ENCODE measurements at places on chromosomes 7 and 10.

DNA sequence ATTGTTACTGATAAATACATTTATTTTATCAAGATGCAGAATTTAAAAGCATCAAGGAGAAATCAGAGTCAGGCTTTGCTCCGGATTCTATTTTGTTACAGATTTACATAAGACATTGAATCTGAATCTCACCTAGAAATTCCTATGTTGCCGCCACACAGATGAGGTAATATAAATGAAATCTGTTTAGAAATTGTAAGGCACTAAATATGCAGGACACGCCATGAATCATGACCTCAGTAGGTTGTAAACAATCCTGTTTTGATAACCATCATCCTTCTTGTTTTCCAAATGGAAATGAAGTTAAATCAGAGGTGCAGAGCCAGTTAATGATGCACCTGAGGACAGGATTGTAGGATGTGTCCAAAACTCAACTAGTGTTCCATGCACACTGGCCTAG lies 778.0 kb downstream of the MAGI2 start:
- DNase-seq = no peak

- no peak for DNase-seq
Measured at GRCh38 chr10:79299397-79300241, 47.6 kb upstream of the PPIF start.

- no peak for DNase-seq
Measured at GRCh38 chr10:43268491-43268890, 1.6 kb upstream of the RASGEF1A start.

- DNase-seq = peak; percentile 73
Measured at GRCh38 chr7:12719981-12720865, 32.8 kb downstream of the ARL4A start.

GRCh38 chr10:131928248-131929095 lies 27.7 kb downstream of the PPP2R2D start:
- peak; percentile 83 for DNase-seq

DNA sequence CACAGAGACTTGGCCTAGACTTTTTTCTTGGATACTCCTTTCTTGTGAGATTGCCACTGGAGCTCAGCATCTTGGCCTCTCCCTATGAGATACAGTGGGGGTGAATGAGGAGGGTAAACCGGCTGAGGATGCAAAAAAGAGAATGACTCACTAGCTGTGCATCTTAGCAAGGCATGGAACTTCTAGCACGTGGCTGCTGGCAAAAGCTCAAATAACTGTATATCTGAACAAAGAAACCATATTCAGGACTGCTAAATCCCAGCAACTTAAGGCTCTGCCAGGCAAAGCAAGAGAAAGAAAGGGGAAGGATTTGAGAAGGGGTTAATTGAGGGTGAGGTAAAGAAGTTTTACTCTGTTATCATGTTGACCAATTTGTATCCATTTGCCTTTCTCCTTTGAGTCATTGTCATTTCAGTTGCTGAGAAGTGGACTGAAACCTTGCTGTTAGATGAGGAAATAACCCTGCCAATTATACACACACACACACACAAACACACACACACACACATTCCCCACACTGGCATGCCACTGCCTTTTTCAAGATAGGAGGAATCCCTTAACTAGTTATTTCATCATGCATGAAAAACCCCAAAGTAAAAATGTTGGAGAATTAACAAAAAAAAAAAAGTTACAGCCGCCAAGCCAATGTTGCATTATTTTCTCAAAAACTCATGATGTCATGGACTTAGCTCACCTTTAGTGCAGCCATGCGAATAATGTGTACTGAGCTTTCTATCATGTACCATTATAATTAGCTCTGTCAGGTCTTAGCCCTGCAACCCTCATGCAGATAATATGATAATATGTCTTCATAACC lies 997.3 kb downstream of the LRMDA start:
- DNase-seq = peak; percentile 78

DNA sequence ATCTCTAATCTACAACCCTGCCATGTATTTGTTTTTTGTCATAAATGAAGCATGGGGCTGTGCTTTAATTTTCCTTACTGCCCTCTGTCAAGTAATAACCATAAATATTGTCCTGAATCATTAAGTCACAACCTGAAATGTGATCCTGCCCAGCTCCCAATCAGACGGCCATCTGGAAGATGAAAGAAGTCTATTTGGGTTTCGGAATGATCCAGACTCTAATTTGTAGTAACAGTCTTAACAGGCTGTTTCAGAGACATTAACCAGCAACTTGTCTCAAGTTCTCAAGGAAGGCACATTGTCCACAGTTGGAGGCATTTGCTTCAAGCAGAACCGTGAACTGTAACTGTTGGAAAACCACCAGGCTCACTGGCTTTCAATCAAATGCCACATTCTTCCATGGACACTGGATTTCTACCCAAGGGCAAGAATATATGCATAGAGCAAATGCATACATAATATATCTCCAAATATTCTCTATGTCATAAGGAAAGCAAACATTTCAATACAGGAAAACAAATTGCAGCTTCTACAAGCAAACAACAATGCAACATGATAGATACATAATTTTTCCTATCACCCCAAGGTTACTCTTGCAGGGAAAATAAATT lies 405.2 kb upstream of the NPVF start:
- no peak for DNase-seq

DNA sequence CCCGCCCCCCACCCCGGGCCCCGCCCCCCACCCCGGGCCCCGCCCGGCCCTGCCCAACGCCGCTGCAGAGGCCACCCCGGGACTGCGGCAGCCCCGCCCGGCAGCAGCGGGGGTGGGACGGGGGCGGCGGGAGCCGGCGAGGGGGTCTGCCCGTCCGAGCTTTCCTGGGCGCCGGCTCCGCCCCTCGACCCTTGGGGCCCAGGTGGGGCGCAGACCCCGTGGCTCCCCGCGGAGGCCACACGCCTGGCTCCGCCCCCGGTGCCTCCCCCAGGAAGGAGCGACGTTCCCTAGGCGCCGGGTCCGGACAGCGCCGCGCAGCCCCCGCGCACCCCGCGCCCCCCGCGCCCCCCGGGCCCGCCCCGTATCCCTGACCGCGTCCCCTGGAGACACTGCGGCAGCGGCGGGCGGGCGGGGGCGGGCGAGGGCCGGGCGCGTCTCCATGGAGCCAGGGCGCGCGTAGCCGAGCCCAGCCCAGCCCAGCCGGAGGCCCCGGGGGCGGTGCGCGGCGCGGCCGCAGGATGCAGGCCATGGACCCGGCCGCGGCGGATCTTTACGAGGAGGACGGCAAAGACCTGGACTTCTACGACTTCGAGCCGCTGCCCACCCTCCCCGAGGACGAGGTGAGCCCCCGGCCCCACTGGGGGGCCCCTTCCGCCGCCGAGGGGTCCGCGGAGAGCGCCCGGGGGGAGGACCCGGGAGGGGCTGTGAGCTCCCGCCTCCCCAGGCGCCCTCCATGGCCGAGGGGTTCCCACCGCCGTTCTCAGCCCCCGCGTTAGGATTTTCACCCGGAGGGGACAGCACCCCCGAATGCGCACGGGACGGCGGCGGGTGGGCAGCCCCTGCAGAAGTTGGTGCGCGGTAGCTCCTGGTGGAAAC lies at the start of gene KNDC1:
KNDC1 (plus strand) TSS at position 270 of the 876 bp plus-strand sequence; CDS start at position 519, 249 bp downstream.
- peak; percentile 65 for DNase-seq

DNA sequence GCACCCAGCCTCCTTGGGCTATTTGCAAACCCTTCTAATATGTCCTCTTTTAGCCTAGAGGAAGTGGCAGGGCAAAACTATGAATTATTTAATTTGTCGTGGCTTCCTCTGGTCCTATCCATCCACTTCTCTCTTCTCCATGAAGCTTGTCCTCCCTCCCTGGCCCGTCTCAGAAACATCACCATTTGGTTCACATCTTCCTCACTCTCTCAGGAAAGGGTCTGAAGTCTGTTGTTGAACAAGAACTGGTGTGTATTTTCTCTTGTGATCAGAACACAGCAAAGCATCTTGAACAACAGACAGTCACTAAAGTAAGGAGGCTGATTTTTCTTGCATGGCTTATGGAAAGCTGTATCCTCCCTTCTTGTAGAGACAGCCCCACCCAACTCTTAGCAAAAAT lies 550.1 kb upstream of the NRP1 start:
- no peak for DNase-seq

DNA sequence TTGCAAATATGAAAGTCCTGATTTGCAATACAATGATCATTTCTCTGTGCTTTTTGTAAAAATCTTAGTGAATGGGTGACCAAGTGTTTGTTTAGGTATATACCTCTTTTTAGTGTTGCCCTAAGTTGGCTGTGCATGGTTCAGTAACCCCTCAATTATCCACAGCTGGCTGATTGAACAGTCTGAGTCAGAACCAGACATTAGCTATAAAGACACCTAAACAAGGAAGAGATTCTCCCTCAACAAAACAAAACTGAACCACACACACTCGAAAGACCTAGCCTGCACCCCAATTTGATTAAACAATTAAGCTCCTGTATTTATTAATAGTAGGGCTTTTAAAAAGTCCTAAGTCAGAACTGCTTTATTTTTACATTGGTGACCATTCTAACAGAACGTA lies 2.8 kb downstream of the RSBN1L start:
- no peak for DNase-seq
